Activated CD4-positive, alpha-beta T cell treated with anti-CD3 and anti-CD28 coated beads for 24 hours (primary cell): ENCODE measurements at places on chromosomes 1 and 21.

GRCh38 chr1:23168079-23168444, 594 bp downstream of the LUZP1 start:
- DNase-seq = no peak

- peak; percentile 22 for DNase-seq
These were observed 1.1 kb upstream of the YBX1 start for GRCh38 chr1:42680921-42681683.

- DNase-seq = no peak
These were observed 182.3 kb upstream of the GALNT2 start for GRCh38 chr1:229884765-229885164.

DNA sequence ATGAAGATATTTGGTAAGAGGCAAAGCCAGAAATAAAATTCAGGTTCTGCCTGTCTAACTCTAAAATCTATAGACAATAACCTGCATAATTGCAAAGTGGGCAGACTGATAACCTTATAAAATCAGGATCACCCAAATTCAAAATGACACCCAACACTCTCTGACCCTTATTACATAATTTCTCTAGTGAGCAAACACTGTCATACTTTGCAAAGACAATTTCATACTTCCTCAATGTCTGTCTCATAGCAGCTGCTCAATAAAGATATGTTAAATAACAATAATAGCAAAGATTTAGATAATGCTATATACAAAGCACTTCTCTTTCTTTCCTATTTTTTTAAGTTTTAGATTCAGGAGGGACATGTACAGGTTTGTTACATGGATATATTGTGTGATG, 118.5 kb downstream of the UCHL5 start:
- DNase-seq = no peak

DNA sequence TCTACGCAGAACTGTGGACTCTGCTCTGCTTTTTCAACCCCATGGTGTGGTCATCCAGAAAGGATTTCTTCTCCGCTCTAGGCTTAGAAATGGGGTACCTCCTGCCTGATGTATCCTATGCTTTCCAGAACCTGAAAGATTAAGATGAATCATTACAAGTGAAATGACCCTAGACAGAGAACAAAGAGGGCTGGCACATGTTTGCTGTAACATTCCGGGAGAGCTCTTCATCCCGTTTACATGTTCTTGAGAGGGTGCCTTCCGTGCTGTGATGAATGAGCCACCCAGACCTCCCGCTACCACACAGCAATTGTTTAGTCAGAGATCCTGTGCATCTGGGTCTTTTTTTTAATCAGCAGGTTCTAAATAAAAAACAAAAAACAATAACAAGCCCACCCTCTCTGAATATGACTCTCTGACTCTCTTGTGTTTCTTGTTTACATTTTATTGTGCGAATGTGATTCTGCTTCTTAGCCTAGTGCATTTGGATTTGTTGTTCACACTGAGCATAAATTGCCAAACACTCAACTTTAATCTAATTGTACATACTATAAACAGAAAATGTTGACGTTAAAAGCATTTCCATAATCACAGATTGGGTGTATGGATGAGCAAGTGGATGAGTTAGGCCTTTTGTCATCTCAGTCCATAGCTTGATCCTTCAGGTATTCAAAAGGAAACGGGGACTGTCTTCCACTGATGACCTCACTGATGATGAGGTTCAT, 87.1 kb downstream of the GPR88 start:
- no peak for DNase-seq

GRCh38 chr21:45039317-45040156, 34.8 kb upstream of the ADARB1 start:
- DNase-seq = no peak

- peak; percentile 38 for DNase-seq
These were observed 74.0 kb upstream of the GPR88 start for GRCh38 chr1:100463791-100464424.

DNA sequence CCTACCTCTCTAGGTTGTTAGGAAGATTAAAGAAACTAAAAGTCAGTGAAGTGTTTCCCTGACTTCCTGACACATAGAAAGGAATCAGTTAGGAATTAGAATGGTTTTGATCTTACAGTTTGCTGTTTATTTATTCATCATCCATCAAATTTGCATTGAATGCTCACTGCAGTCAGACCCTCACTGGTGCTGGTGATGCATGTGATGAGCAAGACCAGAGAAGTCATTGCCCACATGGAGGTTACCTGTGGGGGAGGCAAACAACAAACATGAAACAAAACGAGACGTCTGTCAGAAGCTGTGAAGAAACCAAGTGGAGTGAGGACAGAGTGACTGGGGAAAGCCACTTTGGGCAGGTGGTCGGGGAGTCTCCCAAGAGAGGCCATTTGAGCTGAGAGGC, 6.4 kb downstream of the CTPS1 start:
- no peak for DNase-seq

DNA sequence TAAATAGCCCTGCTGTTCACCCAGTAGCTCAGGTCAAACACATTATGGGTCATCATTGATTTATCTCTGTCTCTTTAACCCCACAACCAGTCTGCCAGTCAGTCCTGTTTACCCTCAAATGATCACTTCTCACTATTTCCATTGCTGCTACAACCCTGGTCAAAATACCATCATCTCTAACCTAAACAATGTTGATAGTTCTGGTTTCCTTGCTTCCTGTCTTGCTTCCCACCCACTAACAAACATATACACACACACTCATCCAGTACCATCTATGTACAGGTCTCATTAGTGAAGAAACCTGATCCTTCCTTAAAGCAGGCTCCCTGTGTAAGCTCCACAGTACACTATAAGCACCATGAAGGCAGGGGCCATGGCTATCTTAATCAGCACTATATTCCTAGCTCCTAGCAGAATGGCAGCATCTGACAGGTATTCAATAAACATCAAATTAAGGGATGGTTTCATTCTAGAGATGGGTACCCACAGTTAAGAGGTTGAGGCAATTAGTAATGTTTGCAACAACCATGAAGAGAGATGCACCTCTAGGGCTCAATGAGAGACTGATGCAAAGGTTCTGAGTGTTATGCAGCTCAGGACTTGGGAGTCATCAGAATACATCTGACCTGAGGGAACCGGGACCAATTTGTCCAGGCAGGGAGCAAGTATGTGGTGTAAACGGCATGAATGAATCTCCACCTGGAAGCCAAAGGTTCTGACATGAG, 10.0 kb upstream of the TGFBR3 start:
- no peak for DNase-seq

DNA sequence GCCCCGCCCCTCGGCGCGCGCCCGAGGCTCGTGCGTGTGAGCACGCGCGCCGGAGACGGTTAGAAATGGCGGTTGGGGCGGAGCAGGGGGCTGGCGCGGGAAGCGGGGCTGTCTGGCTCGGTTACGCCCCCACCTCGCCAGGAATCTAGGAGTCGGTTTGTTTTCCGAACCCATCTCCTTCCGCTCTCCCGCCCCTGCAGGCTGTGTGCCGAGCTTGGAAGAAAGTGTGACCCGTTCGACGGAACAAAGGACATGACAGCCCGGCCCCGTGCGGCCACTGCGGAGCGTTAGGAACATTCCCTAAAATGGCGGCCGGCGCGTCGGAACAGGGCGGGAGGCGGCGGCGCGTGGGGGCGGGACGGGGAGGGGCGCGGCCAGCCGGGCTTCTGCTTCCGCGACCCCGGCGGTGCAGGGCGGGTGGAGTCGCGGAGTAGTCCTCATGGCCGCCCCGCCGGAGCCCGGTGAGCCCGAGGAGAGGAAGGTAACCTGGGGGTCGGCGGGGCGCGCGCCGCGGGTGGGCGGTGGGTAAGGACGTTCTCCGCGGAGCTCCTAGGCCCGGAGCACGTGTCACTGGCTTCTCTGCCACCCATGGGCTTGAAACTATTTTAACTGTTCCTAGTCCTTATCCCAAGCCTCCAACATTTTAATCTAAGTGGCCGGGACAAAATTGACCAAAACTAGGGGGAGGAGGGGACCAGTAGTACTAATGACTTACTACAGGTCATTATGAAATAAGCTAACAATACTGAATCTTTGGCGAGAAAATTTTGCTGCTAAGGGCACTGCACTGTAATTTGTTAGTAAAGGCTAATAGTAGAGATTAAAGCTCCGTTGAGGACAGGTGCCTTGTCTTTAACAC, at the start of gene COX20:
Gene COX20 (plus strand): TSS at position 383 of the 859 bp plus-strand sequence. CDS start 57 bp downstream, at position 440.
- peak; percentile 79 for DNase-seq

DNA sequence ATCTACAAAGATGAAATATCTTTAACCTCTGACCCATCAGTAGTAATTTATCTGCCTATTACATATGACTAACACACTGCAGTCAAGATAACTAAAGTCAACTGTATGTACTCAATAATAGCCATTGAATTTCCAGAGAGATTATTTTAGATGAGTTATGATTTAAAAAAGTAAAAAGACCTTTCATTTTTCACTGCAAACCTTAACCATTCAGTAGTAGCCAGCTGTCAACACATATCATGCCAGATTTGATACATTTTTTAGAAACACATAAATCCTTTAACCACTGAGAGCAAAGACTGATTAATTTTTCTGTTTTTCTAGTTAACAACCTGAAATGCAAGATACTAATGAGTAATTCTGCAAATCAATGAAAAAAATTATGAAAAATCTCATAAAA, 31.0 kb downstream of the PALMD start:
- no peak for DNase-seq

- no peak for DNase-seq
These were observed 5.8 kb upstream of the TGFB2 start for GRCh38 chr1:218339267-218339831.

- no peak for DNase-seq
These were observed 23.7 kb upstream of the PLPPR4 start for GRCh38 chr1:99240621-99241020.

- no peak for DNase-seq
These were observed 247.0 kb upstream of the POU3F1 start for GRCh38 chr1:38293567-38293966.

- no peak for DNase-seq
These were observed 1352.0 kb upstream of the B3GALT2 start for GRCh38 chr1:194538453-194538852.

DNA sequence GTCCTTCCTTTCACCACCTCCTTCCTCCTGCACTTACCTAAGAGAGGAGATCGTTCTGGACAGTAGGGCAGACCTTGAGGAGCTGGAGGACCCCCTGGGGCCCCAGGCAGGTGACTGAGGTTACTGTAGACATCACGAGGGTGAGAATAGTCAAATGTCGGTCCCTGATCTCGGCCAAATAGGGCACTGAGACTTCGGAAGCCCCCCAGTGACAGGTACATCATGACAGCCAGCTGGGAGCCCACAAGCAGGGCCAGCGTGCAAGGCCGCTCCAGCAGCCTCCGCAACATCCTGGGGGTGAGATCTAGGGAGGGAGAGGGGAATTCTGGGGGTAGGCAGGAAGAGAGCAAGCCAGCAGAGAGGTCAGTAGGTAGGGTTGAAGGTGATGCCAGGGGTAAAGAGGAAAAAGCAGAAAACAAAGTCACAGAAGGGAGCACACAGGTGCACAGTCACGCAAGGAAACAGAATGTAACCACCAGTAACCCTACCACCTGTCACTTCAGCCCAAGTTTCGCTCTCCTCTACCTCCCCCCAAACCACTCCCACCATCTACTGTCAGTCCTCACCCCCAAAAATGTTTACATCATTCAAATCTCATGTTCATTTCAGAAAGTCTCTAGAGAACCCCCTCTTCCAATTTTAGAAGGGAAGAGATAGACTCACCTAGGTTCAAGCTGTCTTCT, 1.4 kb downstream of the B4GALT3 start:
- DNase-seq = no peak

- no peak for DNase-seq
These were observed at the start of gene CLIC6 for GRCh38 chr21:34668803-34669148. CLIC6 (plus strand) TSS chr21:34668994; CDS start chr21:34669389, 395 bp downstream.

GRCh38 chr1:231162970-231163829, 1.3 kb downstream of the TRIM67 start:
- DNase-seq = no peak

GRCh38 chr1:87117761-87118368, 203.4 kb downstream of the HS2ST1 start:
- no peak for DNase-seq

GRCh38 chr21:39568361-39568760, 44.4 kb upstream of the B3GALT5 start:
- DNase-seq = no peak

DNA sequence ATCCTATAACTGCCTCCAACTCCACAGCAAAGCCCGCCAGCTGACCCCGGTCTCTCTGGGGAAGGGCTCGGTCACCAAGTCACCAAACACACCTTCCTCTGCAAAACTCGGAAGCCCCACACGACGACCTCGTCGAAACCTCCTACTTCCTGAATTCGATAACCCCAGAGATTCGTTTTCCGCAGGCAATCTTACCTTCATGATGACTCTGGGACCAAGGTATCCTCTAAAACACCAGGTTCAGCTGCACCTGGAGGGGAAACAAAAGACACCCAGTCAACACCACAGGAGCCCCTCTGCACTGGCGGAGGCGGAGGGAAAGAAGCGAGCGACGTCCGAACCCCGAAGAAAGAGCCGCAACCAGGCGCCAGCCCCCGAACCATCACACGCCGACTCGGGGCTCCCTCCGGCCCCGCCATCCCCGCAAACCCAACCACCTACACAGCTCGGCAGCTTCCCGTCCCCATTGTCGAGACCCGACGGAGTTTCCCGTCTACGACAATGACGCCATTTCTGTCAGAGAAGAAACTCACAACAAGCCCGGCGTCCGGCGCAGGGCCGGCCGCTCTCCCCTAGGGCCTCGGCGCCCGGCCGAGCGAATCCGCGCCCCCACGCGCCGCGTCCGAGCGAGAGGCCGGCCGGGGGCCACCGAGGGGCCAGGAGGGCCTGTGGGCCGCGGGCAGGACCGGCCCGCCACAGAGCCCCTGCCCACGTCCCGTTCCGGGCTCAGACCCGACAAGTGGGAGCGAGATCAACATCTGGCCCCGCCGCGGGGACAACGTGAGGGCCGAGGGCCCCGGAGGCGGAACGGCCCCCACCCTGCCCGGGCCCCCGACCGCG, 1.0 kb downstream of the ARID4B start:
- no peak for DNase-seq

GRCh38 chr1:234778221-234779159, 168.5 kb upstream of the IRF2BP2 start:
- DNase-seq = no peak
